Omental fat pad (tissue), 4 donors: ENCODE measurements at places on chromosomes 4 and X.

DNA sequence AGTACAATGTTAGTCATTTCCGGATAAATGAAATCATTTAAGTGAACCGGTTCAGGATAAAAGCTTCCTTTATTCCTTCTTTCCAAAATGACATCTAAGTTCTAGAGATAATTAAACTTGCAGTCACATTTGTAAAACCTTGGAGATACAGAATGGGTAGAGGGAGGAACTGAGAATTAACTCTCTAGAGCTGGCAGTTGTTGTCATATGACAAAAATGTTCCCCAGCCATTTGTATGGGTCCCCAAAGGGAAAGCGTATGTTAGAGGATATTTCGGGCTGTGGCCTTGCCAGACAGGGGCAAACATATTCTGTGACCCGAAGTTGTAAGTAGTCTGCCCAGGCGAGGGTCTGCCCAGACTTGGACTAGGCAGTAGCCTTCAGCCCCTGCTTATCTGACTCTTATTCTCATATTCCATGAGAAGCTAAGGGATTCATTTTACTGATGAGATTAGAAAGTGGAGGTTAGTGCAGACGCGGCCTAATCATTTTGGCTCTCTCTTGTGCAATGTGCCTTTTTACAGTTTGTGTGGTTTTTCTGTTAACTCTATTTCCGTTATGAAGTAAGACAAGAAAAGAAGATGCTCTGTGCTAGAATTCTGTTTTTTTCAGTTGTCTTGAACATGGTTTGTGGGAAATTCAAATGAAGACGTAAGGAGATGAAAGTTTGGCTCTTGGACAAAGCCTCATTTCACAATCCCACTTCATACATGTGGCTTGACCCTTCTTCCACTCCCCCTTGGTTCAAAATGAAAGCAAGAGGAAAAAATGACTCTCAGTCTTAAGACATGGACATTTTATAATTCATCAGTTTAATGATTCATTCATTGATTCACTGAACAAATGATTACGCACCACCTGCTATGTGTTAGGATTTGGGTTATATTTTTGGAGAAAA, 2394.2 kb upstream of the AGA start:
- DNase-seq = no peak

- no peak for DNase-seq
Measured at GRCh38 chr4:53659112-53659511, 67.8 kb upstream of the LNX1 start.

GRCh38 chrX:71095981-71096759, 519 bp downstream of the FOXO4 start:
- DNase-seq = no peak

GRCh38 chr4:3792813-3793212, 26.6 kb downstream of the ADRA2C start:
- DNase-seq = no peak

- DNase-seq = no peak
Measured at GRCh38 chr4:116796022-116796421, 289.4 kb downstream of the TRAM1L1 start.

GRCh38 chr4:84892950-84893349, 73.5 kb downstream of the WDFY3 start:
- DNase-seq = no peak

- DNase-seq = no peak
Measured at GRCh38 chr4:66123831-66124413, 453.6 kb upstream of the EPHA5 start.

DNA sequence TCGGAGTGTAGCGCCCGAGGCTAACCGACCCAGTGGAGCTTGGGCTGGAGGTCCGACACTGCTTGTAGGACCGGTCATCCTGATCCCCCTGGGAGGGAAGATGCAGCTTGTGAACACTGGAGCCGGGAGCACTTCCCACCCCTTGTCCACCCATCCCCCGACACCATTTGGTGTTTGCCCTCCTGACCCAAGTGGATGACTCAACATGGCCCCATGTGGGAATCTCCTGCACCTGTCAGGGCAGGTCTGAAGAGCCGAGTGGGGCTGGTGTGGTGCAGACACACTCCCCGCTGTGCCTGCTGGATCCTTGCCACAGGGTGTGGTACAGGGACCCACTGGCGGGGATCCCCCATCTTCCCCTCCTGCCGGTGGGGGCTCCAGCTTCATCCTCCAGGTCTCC, 90.0 kb upstream of the AFAP1 start:
- DNase-seq = no peak

- no peak for DNase-seq
Measured at GRCh38 chrX:134338527-134338926, 101.5 kb downstream of the CCDC160 start.

DNA sequence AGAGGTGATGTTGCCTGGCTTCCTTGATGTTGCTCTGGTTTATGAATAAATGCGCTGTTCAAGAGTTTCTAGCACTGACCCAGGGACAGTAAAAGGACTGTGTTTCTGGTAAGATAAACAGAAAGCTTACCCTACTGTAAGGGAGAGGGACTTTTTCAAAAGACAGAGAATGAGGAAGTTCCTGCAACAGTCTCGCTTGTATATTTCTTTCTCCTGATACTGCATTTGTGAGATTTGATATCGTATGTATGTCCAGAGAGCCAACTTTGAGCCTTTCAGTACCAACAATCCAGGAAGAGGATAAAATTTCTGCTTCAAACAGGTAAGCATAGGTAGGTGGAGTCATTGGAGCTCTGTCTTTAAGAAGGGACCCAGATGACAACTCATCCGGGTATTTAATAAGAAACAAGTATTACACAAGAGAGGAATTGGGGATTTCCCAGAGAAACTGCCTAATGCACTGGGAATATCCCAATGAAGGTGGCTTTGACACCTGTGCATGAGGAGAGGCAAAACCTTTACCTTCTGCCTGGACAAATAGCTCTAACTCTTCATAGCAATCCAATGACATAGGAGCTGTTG, 773 bp downstream of the DAPP1 start:
- DNase-seq = no peak
